NCI-H1048 (cell line): ENCODE measurements at places on chromosomes 1 and 21.

GRCh38 chr1:109235137-109235536 is 14.2 kb upstream of the CELSR2 start:
- DNase-seq, result no peak

DNA sequence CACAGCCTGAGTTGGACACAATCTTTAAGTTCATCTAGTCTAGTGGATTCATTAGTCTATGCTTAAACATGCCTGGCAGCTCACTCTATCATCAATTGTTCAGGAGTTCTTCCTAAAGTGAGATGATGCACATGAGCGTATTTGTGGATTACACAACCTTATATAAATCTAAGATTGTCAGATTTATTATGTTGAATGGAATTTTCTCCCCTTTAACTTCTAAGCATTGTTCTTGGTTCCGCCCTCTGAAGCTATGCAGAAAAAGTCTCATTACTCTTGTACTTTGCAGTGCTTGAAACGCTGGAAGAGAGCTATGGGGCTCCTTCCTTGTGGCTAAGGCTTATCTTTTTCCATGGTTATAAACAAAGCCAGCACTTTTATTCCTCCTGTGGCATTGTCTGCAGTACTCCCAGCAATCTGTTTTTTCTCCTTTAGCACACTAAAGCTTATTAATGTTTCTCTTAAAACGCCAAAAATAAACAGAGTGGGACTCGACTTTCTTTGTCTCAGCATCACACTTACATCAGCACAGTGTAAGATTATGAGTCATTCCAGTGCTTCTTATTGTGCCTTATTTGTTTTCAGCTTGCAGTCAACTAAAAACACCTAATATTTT is 316.8 kb upstream of the CAMK1G start:
- no peak for DNase-seq

GRCh38 chr1:244113532-244114320 is 62.6 kb downstream of the ZBTB18 start:
- DNase-seq, result no peak

DNA sequence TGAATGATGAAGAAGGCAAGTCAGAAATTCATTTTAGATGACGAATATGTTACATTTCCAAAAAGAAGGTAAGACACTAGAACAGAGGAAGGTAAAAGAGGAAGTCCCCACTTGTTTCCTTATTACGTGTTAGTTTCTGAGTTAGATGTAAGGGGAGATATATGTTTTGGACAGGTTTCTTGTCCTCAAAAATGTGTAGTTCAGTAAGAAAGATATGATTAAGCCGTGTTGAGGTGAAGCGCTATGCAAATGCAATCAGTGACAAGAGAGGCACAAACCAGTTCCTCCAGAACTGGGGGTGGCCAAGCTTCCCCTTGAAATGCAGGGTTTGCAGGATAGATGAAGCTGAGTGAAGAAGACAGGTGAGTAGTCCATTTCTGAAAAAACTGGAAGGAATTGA is 293.3 kb upstream of the RUNX1 start:
- DNase-seq, result no peak

DNA sequence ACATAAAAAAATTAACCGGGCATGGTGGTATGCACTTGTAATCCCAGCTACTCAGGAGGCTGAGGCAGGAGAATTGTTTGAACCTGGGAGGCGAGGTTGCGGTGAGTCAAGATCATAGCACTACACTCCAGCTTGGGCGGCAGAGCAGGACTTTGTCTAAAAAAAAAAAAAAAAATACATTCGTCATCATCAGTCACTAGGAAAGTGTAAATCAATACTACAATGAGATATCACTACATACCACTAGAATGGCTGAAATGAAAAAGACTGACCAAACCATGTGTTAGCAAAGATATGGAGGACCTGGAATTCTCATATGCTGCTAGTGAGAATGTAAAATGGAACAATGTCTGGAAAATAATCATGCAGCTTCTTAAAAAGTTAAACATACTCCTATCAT is 9.3 kb downstream of the SPATA45 start:
- DNase-seq, result no peak

DNA sequence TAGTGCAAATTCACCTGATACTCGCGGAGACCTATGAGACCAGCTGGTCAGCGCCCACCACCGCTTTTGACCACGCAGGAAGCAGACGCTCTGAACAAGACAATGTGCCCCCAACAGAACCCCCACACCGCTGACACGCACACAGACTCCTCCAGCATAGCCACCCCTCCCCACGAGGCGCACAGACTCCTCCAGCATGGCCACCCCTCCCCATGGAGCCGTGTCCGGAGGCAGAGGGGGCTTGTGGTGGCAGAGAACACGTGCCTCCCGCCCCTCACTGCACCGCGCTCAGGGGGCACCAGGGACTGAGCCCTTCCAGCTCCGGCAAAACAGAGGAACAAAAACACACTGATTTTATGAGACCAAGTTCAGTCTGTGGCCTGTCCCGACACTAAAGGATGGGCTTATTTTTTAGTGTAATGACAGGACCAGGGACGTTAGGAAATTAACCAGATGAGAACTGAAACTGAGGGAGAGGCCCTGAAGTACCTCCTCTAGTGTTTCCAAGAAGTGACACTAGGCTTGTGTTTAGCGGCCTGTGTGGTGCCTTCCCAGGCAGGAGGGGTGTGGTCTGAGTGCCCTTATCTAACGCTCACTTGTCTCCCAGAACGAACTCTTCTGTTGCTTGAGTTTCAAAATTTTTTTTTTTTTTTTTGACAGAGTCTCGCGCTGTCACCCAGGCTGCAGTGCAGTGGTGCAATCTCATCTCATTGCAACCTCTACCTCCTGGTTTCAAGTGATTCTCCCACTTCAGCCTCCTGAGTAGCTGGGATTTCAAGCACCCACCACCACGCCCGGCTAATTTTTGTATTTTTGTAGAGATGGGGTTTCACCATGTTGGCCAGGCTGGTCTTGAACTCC is 10.0 kb upstream of the AGPAT3 start:
- DNase-seq, result no peak

GRCh38 chr1:37905727-37906126 is 41.1 kb downstream of the INPP5B start:
- no peak for DNase-seq

DNA sequence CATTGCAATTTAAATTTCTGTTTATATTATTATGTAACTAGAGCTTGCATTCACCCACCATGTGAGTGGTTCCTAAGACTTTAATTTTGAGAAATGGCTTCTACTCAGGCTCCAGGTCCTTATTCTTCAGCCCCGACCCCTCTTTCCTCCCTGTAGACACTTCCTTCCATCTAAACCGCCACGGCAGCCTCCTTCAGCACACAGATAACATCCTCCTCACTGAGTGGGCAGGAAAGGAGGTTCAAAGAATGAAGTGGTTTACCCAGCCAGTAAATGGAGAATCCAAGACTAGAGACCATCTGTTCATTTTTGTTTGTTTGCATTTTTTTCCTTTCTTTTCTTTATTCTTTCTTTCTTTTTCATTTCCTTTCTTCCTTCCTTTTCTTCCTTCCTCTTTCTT is 37.1 kb upstream of the SOD1 start:
- DNase-seq, result no peak

DNA sequence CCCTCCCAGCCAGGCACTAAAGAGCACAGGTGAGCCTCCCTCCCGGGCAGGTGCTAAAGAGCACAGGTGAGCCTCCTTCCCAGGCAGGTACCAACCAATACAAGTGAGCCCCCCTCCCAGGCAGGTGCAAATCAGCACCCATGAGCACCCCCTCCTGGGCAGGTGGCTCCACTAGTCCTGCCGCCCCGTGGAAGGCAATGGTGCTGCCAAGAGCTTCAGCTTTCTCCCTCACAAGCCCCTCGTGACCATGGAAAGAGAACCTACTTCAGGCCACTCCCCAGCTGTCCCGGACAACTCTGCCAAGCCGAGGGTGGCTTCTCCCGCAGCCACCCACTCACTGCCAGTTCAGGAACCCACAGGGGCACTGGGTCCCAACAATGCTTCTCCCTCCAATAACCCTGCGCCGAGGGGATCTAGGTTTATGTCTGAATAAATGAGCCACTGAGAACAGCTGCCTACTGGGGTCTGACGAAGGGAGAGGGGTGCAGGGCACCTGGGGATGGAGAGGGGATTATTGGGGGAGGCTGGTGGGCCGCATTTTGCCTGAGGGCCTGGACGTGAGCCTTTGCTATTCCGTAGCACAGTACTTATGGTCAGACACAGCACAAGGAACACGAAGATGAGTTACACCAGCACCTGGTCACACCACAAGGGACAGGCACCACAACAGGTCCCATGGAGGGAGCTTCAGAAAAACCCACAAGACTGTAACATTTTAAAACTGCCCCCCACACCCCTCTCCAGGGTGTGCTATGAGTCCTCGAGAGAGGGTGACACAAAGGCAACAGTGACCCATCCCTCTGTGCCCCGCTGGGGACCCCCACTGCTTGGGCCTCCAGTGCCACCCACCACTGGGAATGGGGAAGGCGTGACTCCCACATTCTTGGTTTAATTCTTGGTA is 46.3 kb downstream of the PRDM15 start:
- DNase-seq, result no peak

DNA sequence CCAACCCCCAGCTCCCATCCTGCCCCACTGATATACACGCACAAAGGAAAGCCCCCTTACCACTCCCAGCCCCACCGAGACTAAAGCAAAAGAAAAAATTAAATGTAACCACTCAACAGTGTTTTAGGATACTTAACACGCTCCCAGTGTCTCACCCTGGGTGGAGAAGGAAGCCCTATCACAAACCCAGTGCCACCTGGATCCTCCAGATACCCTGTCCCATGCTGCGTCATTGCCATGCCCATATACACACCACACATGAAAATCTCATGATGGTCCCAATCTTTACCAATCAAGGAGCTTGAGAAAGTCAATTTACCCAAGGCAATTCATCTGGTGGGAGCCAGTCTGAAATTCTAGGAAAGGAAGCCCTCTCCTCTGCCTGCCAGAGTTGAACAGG is 11.2 kb downstream of the KIAA1614 start:
- DNase-seq, result no peak

GRCh38 chr1:82125119-82125518 is 324.4 kb downstream of the ADGRL2 start:
- no peak for DNase-seq

DNA sequence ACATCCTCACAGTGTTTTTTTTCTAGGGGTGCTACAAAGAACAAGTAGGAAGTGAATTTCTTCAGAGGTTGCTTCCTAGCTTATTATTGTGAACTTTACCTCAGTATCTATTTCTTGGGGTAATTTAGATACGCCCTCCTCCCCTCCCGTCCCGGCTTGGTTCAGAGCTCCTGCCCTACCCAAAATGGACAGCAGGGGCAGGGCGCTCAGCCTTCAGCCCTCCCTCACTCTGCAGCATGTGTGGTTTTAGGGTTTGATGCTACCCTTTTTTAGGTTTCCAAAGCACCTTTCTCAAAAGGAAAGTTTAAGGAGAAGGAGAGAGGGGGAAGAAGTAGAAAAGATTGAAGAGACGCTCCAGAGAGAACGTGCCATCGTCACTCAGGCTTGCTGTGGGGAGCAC is 16.9 kb upstream of the POGK start:
- no peak for DNase-seq

GRCh38 chr1:69766431-69767180 is 198.9 kb downstream of the LRRC7 start:
- no peak for DNase-seq

GRCh38 chr1:22832414-22832786 is 121.8 kb downstream of the EPHB2 start:
- DNase-seq, result no peak

DNA sequence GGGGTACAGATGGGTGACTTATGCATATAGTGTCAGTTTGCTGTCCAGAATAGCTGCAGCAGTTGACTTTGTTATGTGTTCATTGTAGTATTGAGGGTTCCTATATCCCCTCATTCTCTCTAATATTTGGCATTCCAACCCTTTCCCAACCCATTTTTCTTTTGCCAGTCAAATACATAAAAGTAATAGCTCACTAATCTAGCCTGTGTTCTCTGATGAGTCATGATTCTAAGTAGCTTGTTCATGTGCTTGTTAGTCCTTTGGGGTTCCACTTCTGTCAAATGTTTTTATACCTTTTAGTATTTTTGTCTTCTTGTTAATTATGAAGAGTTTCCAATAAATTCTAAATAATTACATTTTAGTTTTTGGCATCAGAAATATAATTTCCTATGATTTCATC is 99.2 kb upstream of the MROH9 start:
- DNase-seq, result no peak

DNA sequence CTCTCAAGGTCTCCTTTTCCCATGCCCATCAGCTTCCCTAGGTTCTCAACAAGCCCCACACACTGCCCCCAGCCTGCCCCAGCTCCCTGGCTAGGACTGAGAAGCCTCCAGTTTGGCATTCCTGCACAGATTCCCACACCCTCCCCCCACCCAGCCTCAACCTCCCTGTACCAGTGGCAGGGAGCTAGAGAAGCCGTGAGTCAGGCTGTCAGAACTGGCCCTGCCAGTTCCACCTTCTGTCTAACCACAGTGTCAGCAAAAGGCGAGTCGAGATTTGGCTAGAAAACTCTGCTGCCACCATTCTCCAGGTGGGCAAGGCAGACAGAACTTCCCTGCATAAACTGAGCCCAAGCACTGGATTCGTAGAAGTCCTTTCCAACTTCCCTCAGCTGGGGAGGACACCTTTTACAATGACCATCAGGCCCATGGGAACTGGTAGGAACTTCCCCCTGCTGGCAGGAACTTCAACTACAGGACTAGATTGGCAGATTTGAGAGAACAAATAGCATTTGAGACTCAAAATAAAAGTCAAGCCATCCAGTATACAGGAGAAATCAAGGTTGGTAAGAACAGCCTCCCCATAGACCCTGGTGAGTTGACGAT is 31.0 kb downstream of the TNNT2 start:
- DNase-seq, result no peak

GRCh38 chr1:233518344-233518743 is 95.6 kb upstream of the KCNK1 start:
- no peak for DNase-seq

- DNase-seq, result no peak
Measured at GRCh38 chr1:92323473-92324453, 24.9 kb downstream of the RPAP2 start.

- no peak for DNase-seq
Measured at GRCh38 chr1:169289016-169289415, 78.6 kb downstream of the NME7 start.

DNA sequence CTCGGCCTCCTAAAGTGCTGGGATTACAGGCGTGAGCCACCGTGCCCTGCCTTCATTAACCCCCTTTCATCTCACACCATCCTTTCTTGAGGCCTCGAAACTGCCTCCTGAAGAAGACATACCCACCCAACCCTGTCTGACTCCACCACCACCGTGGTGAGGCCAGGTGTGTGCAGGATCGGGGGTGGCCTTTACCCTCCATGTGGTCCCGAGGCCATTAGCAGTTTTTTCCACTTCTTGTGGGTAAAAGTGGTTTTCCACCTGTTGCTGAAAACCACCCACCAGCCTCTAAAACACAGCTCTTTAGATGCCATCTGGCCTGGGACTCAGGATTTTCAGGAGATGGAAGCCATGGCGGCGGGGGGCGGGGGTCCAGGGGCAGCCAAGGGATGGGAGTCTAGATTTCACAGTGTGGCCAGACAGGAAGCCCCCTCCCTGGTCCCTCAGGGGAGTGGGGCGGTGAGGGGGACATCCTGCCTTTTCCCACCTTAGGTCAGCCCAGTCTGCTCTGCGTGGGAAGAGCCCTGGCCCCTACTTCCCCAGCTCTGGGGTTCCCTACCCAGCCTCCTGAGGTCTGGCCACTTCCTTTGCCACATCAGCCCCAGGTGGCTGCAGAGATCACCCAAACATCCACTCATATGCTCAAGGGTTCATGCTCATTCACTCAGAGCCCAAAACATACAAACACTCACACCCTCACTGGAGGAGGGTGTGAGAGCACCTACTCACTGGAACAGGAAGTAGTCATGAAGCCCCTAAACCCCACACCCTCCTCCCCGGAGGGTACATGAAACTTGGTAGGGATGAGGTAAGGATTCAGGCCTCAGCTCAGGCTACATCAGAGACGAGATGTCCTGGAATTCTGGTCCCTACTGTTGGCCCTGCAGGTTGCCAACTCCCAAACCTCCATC is 2.3 kb downstream of the FGR start:
- DNase-seq, result no peak

GRCh38 chr1:205237526-205238484 is 10.1 kb downstream of the TMCC2 start:
- DNase-seq, result no peak
